CD4-positive, alpha-beta T cell treated with Interleukin-15 for 4 hours (primary cell): ENCODE measurements at places on chromosomes 1 and 21.

- DNase-seq, result no peak
These were observed 147.7 kb upstream of the ARHGEF16 start for GRCh38 chr1:3306583-3307291.

DNA sequence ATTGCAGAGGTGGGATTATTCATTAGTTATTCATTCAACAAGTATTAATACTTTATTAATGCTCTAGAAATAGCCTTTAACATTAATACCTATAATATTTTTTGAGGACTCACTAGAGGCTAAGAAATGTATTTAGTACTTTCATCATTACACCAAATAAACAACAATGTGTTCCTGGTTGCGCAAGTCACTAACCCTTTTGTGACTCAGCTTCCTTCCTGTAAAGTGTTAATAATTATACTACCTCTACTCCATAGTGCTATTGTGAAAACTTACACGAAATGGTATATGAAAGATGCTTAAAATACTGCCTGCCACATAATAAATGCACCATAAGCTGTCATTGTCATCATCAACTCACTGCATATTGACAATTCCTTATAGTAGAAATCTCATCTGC lies 431.0 kb downstream of the DPYD start:
- DNase-seq, result no peak

- no peak for DNase-seq
These were observed 16.2 kb upstream of the ARHGAP29 start for GRCh38 chr1:94253456-94254017.

DNA sequence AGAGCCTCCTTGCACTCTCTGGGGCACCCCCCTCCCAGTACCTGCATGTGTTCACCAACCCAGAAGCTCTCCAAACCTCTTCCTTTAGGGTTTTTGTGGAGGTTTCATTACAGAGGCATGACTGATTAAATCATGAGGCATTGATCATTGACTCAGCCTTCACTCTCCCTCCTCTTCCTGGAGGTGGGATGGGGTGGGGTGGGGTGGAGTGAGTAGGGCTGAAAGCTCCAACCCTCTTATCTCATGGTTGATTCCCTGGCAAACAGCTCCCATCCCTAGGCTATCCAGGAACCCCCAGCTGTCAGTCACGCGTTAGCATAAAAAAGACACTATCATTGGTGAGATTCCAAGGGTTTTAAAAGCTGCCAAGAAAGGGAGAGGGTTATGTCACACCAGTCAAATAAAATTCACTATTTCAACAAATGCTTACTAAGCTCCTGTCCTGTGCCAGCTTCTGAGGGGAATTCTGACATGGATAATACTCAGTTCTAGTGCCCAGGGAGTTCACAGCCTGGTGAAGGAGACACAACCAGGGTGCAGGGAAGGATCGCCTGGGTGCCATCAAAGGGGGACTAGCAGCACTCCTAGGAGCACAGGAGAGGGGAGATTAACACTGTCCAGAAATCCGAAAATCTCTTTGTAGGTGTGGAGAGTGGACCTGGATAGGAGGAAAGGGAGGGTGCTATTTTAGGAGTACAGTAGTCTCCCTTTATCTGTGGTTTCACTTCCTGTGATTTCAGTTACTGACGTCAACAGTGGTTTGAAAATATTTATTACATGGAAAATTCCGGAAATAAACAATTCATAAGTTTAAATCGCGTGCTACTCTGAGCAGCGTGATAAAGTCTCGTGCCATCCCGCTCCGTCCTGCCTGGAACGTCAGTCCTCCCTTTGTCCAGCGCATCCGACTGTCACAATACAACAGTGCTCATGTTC lies 6.8 kb upstream of the IL24 start:
- DNase-seq, result no peak

GRCh38 chr1:56645677-56646305 lies 677 bp downstream of the PRKAA2 start:
- DNase-seq, result no peak

DNA sequence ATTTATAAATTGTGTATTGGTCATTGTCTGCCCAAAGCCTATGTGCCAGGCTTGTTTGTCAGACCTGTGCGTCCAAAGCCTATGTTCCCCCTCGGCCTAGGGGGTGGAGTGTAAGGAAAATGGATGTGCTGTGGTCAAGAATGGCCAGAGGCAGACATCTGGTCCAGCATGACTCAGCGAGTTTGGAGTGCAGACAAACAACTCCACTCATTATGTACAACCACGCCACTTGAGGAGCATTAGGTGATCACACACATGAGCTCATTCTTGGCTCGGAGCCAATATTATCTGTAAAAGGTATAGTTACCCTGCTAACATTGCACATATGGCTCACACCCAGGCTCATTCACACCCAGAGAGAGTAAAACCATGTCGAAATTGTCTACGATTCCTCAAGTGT lies 1047.6 kb upstream of the ADGRL4 start:
- no peak for DNase-seq

- no peak for DNase-seq
These were observed 49.1 kb upstream of the C1orf146 start for GRCh38 chr1:92168657-92169056.

- no peak for DNase-seq
These were observed 32.3 kb downstream of the RRAGC start for GRCh38 chr1:38827318-38827717.
